Effector CD8-positive, alpha-beta T cell (primary cell): ENCODE measurements at places on chromosomes 11 and 22.
A peak's percentile ranks its signal among the peaks of the same experiment; 100 is the strongest.

- no peak for DNase-seq
These were observed 134.9 kb downstream of the RBFOX2 start for GRCh38 chr22:35893698-35894097.

DNA sequence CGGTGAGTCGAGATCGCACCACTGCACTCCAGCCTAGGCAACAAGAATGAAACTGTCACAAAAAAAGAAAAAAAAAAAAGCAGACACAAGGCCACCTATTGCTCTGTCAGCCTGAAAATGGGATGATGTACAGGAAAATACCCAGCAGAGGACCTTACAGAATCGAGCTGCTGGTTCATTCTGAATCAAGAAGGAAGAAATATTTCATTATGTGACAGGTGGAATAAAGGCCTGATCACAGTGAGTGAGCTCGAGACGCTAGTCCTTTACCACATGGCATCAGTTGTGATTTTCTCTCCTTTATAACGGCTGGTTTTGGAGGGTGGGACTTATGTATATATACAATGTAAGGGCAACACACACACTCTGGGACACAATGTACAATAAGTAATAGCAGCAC is 340.0 kb downstream of the LARGE1 start:
- no peak for DNase-seq

- DNase-seq, result no peak
These were observed 21.1 kb downstream of the SIK3 start for GRCh38 chr11:117076941-117077691.

DNA sequence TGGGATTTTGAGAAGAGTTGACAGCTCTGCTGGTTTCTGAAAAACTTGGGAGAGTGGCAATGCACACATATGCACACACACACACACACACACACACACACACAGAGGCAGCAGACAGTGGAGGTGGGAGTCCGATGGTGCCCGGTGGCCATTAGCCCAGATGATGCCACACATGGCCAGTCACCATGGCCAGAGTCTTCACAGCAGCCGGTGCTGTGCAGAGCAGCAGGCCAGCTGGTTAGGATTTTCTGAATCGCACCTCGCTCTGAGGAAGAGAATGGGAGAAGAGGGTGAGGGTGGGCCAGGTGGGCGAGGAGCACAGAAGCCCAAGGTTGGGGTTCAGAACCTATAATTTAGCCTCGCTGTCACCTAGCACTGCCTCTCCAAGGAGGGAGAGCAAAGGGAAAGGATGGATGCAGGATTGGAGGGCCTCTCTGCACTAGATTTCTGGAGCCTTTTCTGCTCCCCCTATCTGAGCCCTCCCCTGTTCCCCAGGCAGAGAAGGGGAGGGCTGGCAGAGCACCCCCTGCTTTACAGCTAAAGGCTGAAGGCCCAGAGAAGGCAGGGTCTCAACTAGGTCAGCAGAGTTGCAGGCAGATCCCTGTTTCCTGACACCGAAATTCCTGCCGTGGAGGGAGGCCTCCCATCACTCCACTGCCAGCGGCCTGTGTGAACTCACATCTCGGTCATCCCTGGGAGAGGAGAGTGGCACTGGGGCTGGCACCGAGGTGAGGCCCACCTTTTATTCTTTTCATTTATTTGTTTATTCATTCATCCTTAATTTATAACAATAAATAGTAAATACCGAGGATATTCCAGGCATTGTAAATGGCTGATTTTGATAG is 25.8 kb upstream of the FXYD6 start:
- DNase-seq, result no peak

GRCh38 chr22:37121887-37122591 is 12.5 kb upstream of the TMPRSS6 start:
- peak; percentile 81 for DNase-seq

DNA sequence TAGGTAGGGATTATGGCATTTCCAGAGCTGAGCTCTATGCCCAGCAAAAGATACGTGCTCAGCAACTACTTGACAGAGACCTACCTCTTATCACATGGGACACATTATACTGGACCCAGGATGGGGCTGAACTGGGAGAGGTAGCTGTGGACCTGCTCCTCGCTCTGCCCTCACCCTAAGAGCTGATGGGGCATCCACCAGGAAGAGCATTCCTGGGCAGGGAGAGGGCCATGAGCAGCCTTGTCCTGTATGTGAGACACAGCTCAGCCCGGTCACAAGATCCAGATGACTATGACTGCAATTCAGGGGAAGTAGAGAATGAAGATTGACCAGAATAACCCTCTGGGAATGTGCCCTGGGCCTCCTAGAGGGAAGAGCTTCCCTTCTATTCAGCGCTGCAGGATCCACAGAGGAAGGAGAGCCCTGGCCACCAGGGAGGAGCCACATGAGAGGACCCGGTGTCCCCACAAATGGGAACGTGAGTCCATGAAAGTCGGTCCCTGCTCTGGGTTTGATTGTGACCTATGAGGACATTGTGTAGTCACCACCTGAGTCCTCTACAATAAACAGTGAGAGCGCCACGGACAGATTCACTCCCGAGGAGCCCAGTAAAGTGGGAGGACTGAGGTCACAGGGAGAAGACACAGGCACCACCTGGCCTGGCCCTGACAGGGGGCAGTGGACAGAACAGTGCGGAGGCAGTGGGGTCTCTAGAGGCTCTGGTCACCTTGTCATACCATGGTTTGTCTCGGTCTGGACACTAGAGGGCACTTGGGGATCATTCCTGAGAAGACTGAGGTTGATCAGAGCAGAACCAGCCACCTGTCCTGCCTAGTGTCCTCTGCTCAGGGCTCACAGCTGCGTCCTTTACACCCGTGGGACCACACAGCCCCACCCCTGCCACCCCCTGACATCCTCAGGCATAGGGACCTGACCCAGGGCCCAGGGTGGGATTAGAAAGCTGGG is 99.5 kb downstream of the ZNF280B start:
- no peak for DNase-seq

GRCh38 chr22:44597616-44598015 is 99.6 kb upstream of the RTL6 start:
- DNase-seq, result no peak

DNA sequence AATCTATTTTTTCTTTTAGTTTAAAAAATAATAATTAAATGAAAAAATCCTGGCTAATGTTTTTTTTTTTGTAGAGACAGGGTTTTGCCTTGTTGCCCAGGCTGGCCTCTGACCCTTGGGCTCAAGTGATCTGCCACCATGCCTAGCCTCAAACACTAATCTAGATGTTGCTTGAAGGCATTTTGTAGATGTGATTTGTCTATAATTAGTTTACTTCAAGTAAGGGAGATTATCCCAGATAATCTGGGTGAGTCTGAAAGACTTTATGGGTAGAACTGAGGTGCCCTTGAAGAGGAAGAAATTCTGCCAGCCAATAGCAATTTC is 38.6 kb upstream of the RBFOX2 start:
- no peak for DNase-seq

DNA sequence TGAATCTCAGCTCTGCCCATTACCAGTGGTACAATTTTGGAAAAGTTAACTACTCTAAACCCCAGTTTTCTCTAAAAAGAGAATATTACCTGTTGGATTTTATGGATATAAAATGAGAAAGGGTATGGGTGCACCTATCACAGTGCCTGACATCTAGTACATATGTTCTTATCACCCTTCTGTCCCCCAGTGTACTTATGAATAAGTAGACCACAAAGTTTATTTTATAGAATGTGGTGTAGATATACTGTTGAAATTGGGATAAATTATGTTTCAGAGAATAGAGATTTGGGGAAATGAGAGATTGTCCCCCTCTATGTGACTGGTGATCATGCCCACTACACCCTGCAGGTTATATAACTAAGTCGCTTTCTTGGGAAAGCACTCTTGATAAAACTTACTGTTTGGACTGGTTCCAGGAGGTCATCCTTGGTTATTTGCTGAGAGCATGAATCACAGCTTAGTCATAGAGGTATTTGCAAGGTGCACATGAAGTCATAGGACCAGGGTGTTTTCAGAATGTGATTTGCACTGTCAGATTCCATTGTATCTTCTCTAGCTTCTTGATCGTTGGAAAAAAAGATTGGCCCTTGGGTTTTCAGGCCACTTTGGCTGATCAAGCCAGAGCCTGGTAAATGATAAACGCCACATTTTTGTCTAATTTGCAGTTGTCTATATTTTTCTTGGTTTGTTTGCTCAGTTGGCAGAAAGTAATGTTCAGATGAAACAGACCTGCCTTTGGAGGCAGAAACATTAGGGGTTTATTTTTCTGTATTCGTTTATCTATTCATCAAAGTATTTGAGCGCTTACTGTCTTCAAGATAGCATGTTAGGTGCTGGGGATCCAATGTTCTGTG is 21.3 kb downstream of the STX3 start:
- DNase-seq, result no peak

GRCh38 chr11:76543006-76543703 is 98.3 kb downstream of the EMSY start:
- no peak for DNase-seq

DNA sequence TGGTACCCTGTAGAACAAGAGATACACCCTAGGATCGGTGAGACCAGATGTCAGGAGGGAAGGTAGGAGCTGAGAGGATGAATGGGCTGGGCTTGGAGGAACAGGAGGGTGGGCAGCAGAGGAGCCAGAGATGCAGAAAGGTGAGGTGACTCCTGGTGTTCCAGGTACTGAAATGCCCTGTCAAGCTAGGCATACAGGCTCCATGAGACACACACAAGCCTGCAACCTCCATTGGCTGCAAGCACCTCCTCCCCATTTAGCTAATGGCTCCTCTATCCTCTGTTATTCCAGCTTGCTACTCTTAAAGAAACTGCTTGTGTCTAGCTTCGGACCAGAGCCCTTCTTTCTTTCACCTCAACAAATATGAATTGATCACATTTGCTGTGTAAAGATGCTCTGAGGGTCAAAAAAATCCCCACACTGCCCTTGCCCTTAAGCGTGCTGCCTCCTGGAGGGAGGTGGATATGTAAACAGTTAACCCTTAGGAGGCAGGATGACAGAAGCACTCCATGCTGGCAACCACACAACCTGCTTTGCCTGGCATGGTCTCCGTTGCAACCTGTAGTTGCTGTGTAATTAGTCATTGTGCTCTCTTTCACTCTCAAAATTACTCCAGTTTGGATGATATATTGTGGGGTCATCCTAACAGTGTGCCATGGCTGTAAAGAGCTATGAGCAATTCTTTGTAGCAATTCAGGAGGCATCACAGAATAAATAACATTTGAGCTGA is 156.0 kb downstream of the PKNOX2 start:
- no peak for DNase-seq

DNA sequence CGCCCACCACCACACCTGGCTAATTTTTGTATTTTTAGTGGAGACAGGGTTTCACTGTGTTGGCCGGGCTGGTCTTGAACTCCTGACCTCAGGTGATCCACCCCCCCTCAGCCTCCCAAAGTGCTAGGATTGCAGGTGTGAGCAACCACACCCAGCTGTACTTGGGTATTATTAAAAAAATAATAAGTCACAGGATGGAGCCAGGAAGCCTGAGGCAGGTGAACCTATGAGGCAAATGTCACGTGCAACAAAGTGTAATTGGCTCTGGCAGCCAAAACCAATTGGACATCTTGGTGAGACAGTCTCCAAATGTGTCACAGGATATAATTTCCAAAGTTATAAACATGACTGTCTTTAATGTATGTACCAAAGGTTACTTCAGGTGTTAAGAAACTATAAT is 24.0 kb upstream of the MALAT1 start:
- no peak for DNase-seq

DNA sequence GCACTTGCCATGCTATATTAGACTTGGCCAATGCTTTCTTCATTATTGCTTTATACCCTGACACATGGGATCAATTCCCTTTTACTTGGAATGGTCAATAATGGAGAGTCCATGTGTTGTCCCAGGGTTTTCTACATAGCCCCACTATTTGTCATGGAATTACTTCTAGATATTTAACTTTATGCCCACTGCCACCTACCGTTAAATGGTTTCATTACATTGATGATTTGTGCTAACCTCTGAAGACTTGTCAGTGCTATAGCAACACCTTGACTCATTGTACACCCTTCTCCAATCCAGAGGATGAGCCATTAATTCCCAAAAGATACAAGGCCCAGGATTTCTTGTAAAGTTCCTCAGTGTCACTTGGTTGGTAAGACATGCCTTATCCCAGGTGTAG is 31.4 kb upstream of the SLC22A25 start:
- DNase-seq, result no peak

GRCh38 chr11:20275987-20276965 is 87.2 kb upstream of the HTATIP2 start:
- no peak for DNase-seq

- no peak for DNase-seq
These were observed 48.6 kb downstream of the MTNR1B start for GRCh38 chr11:93017821-93018690.

- DNase-seq, result no peak
These were observed 23.1 kb upstream of the CAPRIN1 start for GRCh38 chr11:34028425-34028824.

DNA sequence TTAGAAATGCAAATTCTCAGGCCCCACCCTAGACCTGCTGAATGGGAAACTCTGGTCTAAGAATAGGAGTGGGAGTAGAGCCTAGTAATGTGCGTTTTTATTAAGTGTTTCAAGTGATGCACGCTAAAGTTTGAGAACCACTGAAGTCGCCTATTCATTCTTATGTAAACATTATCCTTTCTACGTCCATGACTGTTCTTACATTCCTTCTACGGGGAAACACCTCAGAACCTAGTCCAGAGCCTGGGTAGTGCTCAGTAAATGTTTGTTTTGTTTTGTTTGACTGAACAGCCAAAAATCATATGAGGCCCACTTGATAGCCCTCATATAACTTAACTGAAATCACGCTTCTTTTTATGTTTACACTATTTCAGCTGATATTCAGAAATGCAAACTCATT is 29.8 kb downstream of the VSIG10L2 start:
- DNase-seq, result no peak

DNA sequence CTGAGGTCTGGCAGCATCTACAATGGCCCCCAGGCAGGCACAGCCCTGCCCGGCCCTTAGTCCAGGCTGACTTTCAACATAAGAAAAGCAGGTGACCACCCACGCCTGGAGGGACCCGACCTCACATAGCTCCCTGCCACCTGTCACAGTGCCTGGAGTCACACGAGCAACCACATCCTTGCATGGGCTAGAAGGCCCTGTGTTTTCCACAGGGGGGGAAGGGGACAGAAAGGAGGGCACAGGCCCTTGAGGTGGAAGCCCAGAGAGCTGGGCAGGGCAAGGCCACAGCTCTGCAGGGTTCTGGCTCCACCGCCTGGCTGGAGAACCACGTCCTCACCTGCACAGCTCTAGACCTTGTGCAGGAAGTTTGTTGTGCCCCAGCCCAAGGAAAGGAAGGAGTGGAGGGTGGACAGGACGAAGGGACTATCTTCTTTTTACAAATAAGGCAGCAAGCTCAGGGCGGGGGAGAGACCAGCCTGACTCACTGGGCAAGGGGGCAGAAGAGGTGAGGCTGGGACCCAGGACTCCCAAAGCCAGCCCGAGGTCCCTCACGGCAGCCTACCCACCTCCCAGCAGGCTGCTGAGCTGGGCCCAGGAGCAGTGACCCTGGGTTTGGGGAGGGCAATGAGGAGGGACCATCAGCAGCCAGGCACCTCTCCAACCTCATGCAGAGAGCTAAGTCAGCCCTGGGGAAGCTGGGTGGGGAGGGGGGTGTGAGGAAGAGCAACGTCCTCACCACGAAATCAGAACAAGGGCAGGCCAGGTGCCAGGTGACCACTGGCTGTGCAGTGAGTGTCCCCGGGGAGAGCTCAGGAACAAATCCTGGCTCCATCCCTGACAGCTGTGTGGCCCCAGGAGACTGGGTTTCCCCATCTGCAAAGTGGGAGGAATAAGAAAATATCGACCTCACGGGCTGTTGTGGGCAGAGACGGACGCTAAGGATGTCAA is 4.3 kb downstream of the C1QTNF6 start:
- no peak for DNase-seq
